ENCODE measurements at places on chromosomes 4 and X.

- no peak for DNase-seq
These were observed 22.4 kb downstream of the MAP7D3 start for GRCh38 chrX:136228839-136229207.

DNA sequence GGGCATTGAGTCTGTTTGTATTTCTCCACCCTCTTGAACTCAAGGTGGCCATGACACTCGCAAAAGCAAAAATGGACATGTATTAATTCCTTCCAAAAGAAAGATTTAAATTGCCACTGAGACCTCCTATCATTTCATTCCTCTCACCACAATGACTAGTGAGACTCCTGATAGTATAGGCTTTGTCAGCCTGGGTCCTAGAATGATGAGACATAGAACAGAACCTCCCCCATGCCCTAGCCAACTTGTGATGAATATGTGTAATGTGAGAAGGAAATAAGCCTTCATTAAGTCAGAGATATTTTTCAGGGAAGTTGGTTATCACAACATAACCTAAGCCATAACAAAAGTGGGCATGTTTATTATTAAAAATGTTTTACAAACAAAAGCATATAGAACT is 62.5 kb downstream of the ASB9 start:
- no peak for DNase-seq

DNA sequence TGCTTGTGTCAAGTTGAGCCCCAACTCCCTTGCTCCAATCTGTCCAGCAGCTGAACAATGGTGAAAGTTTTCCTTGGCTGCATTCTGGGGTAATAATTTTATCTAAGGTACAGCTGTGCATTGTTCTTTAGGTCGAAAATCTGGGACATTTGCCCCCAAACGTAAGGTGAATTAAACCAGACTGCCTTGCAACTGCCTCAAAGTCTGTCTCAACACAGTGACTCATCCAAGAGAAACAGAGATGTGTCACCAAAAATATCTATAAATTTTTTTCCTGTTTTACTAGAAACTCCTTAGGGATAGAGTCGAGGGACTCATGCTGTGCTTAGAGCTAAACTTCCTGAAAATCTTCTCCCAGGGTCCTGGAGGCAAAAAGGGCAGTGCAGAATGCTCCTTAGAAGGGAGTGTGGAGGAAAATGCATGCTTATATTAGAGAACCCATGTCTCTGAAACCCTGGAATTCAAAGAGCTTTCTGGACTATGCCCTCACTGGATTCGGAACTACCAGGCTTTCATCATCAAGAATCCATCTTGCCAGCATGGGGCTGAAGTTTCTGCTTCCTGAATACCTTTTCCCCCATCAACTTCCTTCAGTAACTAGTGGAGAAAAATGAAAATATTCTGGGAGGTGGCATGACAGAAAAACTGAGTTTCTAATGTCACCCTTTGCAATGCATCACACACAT is 115.7 kb downstream of the PALLD start:
- no peak for DNase-seq

- no peak for DNase-seq
These were observed 101.9 kb downstream of the AMMECR1 start for GRCh38 chrX:110216027-110216426.

DNA sequence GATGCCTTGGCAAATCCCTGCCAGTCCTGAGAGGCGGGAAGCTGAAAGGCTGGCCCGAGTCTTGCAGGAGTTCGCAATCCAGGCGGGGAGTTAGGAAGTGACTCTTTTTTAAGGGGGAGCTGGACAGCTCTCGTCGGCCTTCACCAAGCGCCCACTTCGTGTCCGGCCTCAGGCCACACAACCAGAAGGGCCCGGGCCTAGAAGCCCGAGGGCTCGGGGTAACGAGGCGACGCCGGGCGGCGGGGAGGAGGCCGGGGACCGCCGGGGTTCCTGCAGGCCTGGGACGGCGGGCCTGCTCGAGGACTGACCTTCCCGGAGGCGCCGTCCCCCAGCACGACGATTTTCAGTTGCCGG is 395 bp downstream of the RAB28 start:
- DNase-seq: peak; percentile 79

DNA sequence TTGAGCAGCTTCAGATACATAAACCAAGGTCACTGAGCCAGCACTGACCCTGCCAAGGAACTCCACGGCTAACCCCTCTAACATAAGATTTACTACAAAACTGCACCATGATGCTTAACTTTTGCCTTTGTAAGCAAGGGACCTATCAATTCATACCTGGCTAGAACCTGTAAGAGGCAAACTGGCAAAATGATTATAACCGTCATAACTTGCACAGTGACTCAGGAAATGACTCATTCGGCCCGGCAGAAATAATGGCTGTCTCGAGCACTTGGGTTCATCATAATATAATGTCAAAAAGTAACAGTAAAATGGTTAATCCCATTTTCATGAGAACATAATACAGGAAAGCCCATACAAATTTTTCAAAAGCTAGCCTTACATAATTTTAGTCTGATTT is 17.2 kb downstream of the RASGEF1B start:
- no peak for DNase-seq

DNA sequence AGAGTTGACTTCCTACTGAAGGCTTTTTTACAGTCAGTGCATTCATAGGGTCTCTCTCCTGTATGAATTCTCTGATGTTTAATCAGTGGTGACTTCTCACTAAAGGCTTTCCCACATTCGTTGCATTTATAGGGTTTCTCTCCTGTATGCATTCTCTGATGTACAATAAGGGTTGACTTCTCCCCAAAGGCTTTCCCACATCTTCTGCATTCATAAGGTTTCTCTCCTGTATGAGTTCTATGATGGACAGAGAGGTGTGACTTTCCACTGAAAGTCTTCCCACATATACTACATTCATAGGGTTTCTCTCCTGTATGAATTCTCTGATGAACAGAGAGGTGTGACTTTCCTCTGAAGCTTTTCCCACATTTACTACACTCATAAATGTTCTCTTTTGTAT is 45.2 kb downstream of the ZNF674 start:
- no peak for DNase-seq

- DNase-seq: no peak
These were observed 195.6 kb downstream of the RASL11B start for GRCh38 chr4:53057679-53058078.

DNA sequence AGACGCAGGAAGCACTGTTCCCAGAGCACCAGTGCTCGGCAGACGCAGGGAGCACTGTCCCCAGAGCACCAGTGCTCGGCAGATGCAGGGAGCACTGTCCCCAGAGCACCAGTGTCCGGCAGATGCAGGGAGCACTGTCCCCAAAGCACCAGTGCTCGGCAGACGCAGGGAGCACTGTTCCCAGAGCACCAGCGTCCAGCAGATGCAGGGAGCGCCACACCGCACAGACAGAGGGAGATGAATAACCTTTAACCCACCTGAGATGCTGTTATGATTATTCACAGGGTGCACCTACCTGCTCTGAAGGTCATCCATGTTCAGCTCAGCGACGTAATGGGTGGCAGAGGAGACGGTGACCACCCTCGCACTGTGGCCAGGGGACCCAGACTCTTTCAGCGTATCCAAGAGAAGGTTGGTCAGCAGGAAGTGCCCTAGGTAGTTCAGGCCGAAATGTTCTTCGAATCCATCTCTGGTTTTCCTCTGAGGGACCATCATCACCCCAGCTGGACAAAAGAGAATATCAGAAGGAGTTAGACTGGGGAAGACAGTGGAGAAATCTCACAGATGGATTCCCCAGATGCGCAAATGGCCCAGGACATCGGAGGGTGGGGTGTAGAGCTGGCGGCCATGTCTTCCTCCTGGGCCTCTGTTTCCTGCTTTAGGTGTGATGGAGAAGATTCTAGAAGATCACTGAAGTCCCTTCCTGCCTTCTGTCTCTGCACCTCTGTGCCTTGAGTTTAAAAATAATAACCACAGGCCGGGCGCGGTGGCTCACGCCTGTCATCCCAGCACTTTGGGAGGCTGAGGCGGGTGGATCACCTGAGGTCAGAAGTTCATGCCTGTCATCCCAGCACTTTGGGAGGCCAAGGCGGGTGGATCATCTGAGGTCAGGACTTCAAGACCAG is 234.1 kb downstream of the DHRSX start:
- DNase-seq: no peak

DNA sequence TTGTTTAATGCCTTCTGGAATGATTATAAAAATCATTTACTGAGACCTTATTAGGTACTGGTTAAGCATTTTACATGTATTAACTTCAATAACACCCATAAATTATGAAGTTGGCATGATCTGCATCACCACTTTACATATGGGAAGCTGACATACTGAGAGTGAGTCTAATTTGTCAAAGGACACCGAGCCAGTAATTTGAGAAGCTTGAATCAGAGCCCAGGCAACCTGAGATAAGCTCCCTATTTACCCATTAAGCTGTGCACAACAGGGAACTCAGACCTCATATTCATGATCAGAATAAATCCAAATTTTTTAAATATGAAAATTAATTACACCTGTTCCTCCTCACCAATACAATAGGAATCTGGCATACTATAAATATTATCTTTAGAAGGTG is 247.9 kb upstream of the EPHA5 start:
- no peak for DNase-seq

GRCh38 chrX:151985955-151986354 is 11.5 kb upstream of the GABRE start:
- no peak for DNase-seq

DNA sequence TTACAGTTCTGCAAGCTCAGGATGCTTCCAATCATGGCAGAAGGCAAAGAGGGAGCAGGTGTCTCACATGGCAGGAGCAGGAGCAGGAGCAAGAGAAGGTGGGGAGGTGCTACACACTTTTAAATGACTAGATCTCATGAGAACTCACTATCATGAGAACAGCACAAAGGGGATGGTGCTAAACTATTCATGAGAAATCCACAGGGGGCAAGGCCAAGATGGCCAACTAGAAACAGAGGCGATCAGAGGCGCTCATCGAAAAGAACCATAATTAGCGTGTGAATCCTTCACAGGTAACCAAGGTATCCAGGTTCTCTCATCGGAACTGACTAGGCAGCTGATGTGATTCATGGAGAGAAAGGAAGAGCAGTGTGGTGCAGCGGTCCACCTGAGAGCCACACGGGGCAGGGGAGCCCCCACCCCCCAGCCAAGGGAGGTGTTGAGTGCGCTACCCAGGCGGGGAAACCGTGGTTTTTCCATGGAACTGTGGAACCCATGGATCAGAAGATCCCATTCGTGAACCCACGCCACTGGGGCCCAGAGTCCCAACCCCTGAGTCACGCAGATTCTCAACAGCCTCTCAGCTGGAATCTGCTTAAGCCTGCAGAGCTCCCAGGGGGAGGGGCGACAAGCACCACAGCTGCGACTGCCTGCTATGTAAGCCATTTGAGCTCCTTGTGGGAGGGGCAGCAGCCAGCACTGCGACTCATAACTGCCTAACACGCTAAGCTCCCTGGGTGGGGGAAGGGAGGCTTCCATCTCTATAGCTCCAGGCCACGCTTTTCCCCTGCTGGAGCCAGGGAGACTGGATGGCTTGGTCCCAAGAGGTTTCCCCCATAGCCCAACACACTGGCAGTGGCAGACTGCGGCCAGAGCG is 46.7 kb downstream of the FGF16 start:
- peak; percentile 98 for DNase-seq

DNA sequence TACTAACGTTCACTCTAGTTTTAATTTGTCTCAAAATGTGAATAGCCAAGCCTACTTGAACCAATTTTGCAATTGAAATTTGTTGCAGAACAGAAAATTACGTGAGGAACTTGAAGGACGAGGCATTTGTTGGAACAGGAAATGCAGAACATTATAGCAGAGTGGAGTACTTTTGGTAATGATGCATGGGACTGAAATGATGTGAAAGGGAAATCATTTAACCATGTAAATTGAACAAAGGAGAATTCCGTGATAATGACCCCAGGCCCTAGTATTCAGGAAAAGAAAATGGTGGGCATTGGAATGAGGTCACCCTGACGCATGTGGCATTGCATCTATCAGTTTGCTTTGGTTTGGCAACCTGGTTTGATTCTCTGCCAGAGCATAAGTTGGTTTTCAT is 44.9 kb upstream of the BEND4 start:
- DNase-seq: no peak

DNA sequence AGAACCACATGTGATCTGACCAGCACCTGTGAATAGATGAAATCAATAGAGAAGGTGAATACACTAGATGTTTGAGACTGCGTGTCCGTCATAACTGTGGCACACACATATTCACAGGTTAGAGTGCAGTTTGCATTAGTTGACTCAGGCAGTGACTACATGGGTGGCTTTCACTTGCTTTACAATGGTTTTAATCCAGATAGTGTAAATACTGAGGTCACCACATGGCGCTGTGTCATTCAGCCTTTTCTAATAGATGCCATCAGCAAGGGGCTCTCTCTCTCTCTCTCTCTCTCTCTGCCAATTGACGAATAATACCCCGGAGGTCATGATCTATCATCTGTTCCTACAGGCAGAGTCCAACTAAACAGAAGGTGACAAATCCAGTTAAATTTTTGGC is 30.7 kb upstream of the FGF13 start:
- no peak for DNase-seq

- no peak for DNase-seq
These were observed 35.5 kb upstream of the GPC3 start for GRCh38 chrX:134020910-134021309.

DNA sequence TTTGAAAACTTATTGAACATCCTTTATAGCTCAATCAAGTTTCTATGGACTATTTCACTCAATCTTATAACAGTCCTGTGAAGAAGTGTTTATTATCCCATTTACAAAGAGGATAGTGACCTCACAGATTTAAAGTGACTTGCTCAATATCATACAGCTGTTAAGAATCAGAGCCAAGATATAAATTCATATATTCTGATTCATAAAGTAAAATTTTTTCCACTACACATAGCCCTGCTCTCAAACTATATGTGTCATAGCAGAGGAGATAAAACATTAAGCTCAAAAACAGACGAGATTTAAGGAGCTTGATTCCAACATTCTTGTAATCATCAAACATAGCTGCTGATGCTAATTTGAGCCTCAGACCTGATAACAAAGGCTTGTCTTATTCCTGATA is 226.8 kb downstream of the CAMK2D start:
- no peak for DNase-seq

- DNase-seq: no peak
These were observed 2.3 kb upstream of the RNF212 start for GRCh38 chr4:1115528-1116293.

- DNase-seq: peak; percentile 66
These were observed 11.6 kb upstream of the TNIP2 start for GRCh38 chr4:2767705-2768074.

DNA sequence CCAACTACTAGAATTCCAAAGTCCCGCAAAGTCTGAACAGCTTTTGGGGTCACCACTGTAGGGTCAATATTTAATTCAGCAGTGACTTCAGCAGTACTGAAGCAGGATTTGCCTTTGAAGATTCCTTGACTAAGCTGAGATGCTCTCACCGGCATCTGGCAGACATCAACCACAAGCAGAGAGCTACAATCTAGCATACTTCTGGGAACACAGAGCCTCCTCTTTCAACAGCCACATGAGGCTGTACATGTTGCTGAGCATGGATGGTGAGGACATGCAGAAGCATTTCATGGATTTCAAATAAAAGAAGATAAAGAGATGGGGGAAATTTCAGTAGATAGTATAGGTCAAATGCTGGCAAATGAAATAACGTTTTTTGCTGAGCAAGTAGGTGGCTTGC is 6.6 kb upstream of the ASB11 start:
- DNase-seq: no peak

- DNase-seq: no peak
These were observed 107.5 kb upstream of the VCX2 start for GRCh38 chrX:8278557-8278956.

GRCh38 chr4:173045571-173045970 is 123.0 kb upstream of the GALNT7 start:
- DNase-seq: no peak

All from ELF-1 (cell line).